Astrocyte of the cerebellum (primary cell): ENCODE measurements at places on chromosomes 4 and X.

- DNase-seq = peak; percentile 8
Observed at GRCh38 chrX:69387567-69388487, 116.3 kb upstream of the NALF2 start.

- DNase-seq = no peak
Observed at GRCh38 chr4:74934888-74935287, 2.0 kb downstream of the PARM1 start.

GRCh38 chrX:47710252-47710651 is 51.3 kb upstream of the UXT start:
- no peak for DNase-seq

GRCh38 chrX:132292793-132293192 is 73.5 kb upstream of the RAP2C start:
- peak; percentile 29 for DNase-seq

- DNase-seq = no peak
Observed at GRCh38 chrX:29541038-29541437, 674.3 kb upstream of the MAGEB2 start.

DNA sequence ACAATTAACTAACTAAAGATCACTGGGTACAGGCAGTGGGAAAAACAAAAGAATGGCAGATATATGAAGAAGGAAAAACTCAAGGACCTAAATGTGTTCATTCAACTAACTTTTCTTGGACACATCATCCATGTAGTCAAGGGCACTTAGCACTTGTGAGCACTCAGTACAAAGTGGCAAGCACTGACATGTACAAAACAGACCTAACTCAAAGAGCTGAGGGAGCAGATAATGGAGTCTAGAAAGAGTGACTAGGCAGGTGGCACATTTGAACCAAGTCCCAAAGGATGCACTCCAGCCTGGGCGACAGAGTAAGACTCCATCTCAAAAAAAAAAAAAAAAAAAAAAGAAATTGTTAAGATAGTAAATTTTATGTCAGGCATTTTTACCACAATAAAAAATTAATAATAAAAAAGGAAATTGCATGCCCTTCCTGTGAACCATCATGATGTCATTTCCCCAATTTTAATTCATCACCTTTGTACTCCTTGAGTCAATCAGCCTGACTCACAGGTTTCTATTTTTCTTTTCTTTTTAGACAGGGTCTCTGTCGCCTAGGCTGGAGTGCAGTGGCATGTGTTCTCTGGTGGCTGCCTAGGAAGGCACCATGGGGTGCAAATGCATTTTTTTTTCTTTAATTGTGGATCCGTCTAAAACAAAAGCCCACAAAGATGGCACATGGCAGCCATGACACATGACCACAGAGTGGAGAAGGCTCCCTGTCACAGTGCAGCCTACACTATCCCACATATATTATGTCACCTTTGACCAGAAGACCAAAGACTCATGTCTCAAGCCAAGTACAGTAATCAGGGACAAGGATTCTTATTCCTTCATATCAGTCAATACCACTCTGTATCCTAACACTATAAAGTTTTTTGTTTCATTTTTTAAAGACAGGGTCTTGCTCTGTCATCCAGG is 91.9 kb downstream of the CHST7 start:
- DNase-seq = no peak

DNA sequence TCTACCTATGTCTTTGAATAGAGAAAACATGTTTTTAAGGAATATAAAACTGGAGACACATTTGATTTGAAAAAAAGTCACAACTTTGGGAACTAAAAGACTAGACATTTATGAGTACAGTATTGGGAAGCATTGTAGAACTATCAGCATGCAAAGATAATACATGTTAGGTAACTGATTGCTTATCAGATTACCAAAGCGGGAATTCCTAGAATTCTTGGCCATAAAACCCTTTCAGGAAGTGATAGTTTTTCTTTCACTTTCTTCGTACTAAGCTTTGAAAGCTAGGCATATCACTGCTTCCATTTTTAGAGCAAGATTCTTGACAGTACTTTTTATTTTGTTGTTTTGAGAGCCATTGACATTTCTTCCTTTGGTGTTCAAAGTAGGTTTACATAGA is 646.6 kb upstream of the PITX2 start:
- no peak for DNase-seq

- no peak for DNase-seq
Observed at GRCh38 chr4:142272452-142272851, 573.6 kb downstream of the INPP4B start.

- DNase-seq = no peak
Observed at GRCh38 chr4:168516841-168517240, 20.0 kb downstream of the PALLD start.

- no peak for DNase-seq
Observed at GRCh38 chrX:107826238-107827029, 768 bp downstream of the MID2 start.

GRCh38 chr4:3497523-3498389 is 34.5 kb downstream of the LRPAP1 start:
- DNase-seq = no peak

DNA sequence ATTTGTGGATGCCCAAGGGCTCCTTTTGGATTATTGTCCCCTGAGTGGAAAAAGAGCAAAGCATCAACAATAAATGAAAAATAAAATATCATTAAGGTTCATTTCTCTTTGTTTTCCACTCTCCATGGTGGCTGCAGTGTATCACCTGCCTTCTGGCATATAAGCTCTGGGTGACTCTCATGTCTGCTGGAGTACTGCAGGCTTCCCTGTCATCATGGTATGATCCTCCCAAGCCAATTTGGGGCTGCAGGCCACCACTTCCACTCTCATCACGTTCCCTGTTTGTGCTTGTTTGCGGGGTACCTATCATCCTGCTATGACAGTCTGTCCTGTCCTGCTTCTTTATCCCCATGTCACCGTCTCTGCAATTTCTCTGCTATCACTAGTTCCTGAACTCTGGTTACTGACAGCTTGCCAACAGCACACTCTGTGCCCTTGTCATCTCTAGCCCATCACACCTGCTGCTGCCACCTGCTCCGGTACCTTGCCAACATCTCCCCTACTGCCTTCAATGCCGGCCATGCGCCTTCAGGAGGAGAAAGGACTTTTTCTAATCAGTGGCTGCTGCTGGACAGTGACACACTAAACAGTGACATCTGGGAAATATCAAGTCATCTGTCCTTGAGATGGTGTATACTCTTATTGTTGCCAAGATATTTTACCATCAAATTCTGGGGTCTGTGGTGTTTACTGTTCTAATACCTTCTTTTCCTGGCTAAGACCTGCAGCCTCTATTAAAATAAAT is 23.0 kb upstream of the FGF5 start:
- no peak for DNase-seq

DNA sequence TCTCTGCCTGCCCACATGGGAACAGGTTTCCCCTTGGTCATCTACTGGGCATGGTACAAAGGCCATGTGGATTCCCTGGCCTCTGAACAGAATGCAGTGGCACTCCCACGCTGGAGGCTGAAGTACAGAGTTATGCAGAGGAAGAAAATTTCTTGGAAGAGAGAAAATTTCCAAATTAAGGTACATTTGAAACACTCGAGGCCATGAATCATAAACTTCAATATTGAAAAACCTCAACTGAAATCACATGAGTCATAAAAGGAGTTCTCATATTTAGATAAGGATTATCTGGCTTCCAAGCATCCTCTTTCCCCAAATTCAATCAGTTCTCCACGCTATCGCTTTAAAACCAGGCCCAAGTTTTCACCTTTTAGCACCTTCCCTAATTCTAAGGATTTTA is 28.1 kb upstream of the TXK start:
- DNase-seq = no peak

- DNase-seq = no peak
Observed at GRCh38 chrX:55450259-55450658, 1.7 kb upstream of the MAGEH1 start.

- DNase-seq = no peak
Observed at GRCh38 chrX:139222511-139223200, 307.9 kb upstream of the F9 start.

- no peak for DNase-seq
Observed at GRCh38 chrX:138872537-138872936, 161.0 kb upstream of the FGF13 start.

DNA sequence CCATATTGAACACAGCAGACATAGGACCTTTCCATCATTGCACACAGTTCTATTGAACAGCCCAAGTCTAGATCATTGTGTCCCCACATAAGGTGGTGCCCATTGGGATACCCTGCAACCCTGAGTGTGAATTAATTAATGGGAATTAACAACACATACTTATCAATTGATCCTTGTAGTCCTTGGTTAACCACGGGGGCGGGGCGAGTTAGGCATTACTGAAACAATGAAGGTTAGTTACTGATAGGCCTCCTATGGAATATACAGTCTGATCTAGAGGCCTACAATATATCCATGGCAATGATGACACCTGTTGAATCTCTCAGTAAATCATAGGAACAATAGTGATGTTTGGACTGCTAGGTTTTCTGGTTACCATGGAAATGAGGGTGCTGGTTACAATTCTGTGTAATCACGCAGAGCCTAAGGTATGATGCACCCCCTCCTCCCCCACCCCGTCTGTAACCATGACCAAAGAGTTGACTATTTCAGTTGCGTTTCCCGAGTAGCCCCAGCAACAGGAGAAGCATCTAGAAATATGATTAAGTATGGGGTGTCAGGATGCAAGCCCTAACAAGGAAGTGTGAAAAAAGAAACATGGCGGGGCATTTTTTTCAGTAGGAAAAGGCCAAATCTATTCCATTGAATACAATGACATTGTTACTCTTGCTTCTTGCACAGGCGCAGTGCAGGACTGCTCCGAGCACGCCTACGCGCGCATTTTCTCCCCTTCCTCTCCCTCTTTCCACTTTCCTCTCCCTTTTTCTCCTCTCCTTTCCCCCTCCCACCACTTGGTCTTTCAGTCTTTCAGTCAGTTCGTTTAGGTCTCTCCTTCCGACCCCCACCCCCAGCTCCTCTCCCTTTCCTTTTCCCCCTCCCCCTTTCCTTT is 677 bp upstream of the NONO start:
- DNase-seq = peak; percentile 1

- DNase-seq = no peak
Observed at GRCh38 chr4:40745285-40745984, 4.3 kb upstream of the NSUN7 start.

GRCh38 chrX:107741404-107741790 is 34.2 kb downstream of the TSC22D3 start:
- no peak for DNase-seq

DNA sequence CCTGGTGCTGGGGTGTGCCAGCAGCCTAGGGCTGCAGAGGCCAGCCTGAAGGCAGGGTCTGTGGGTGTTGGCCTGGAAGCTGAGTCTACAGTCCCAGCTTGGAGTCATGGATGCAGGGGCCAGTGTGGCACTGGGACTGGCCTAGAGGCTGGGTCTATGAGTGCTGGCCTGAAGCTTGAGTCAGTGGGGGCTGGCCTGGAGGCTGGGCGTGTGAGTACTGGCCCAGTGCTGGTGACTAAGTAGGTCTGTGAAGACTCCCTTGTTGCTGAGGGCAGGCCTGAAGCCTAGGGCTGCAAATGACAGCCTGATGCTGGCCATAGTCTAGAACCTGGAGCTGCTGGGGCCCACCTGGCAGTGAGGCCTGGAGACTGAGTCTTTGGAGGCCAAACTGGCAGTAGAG is 31.3 kb upstream of the ALG13 start:
- no peak for DNase-seq

DNA sequence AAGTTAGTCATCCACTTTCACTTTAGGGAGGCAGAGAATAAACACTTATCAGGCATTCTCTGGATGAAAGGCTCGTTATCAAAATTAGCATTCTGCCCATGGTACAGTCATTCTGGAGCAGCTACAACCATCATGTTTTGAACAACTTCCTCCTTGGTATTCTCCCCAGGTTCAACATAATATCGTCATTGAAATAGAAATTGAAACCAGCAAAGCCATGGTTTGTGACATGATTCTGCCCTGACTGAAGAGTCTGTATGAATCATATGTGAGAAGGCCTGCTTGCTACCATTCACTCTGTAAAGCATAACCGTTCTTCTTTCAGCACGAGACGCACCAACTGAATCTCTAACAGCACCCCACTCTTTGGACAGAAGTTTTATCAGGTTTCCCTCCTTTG is 127.5 kb upstream of the RADX start:
- DNase-seq = no peak

DNA sequence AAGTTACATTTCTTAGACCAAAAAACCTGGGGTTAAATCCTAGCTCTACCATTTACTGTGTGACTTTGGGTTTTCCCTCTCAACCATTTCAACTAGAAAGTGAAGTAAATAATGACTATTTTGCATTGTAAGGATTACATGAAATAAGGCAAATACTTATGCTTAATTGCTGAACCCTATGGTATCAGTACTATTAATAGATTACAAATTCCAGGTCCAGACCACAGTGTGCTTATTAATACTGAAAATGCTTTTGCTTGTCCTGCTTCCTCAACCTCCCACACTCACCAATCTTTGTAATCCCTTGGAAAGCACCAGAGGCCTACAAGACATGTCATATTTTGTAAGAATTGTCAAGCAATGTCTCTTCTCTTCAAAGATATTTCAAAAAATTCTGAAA is 456.5 kb downstream of the SPOCK3 start:
- no peak for DNase-seq

DNA sequence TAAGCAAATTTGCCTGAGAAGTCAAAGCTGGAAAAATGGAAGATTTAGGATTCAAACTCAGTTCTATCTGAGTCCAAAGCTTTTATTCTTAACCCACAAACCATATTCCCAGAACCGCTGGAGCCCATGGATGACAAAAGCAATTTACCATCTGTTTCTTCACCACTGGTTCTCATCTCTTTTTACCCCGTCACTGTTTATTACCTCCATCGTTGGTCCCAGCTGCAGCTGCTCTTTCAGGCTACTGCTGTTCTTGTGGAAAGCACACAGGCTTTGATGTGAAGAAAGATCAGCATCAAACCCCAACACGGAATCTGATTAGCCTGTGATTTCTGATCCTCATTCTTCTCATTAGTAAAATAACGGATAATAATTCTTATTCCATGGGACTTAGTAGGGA is 9.5 kb downstream of the FBXO8 start:
- no peak for DNase-seq

GRCh38 chr4:136651932-136652331 is 880.4 kb downstream of the PCDH18 start:
- DNase-seq = no peak

- peak; percentile 35 for DNase-seq
Observed at GRCh38 chrX:38061335-38061734, 55.0 kb downstream of the SYTL5 start.

DNA sequence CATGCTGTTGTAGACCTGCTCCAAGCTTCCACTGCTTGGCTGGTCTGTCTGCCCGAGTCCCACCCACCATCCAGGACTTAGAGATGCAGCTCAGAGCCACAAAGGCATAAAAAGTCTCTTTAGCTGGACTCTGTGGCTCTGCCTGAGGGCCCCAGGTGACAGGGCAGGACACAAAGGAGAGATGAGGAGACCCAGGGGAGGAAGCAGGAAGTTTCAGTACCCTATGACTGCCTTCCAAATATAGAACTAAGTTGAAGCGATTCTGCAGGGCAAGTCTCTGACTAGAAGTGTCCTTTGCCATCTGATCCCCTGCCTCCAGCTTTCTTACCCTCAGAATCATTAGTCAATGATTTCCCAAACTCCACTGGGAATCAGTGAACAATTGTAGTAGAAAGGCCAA is 11.2 kb upstream of the CXCR3 start:
- no peak for DNase-seq
